ENCODE measurements at places on chromosomes 6 and 20.

- no peak for DNase-seq
Observed at GRCh38 chr6:56862415-56863175, 92.3 kb upstream of the BEND6 start.

GRCh38 chr20:4563031-4563430 lies 158.7 kb upstream of the PRND start:
- no peak for DNase-seq

DNA sequence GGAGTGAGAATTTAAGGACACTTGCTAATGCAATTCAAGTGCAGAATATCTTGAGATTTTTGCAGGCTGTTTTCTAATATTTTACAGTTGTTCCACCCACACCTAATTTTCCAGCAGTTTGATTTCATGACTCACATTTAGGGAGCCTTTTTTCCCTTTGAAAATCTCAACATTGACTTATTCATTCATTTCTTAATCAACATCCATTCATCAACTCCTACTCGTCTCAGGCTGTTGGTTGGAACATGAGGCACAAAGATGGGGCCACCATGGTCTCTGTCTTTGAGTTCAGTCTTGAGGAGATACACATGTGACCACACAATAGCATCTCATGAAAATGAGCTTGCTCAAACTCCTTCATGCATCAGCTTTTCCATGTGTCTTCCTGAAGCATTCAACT lies 135.6 kb downstream of the UNC5CL start:
- DNase-seq = no peak

DNA sequence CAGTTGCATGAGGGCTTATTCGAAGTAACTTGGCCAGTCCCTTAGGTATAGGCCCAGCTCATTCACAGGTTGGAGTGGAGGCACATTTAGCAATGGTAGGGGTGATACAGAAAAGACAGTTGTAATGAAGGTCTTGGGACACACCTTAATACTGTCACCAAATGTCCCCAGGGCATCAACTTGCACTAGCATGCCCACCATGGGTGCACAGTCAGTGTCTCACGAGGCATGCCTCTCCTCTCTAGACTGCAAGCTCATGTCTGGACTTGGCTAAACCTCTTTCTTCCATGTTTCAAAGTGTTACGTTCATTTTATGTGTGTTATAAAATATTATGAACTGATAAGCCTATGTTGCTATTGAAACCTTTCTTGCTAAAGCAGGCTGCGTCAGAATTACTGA lies 124.0 kb upstream of the ECI2 start:
- no peak for DNase-seq

GRCh38 chr6:109896341-109896740 lies 81.8 kb upstream of the GPR6 start:
- DNase-seq = peak; percentile 4

DNA sequence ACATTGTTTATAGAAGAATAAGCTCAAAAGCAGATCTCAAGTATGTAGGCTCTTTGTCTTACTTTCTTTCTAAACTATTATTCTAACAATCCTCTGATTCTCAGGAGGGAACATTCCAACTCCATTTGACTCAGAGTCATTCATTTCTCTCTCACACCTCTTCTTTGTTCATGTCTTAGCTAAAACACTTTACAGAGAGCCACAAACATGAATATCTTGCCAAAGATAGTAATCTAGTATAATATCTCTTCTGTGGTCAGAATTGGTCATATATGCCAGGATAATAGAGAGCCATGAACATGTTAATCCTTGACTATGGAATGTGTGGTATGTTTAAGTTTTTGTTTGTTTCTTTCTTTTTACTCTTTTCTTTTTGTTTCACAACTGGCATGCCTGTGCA lies 456.0 kb upstream of the PTCHD4 start:
- DNase-seq = no peak

GRCh38 chr6:137218473-137218916 lies 690 bp downstream of the IFNGR1 start:
- DNase-seq = peak; percentile 10

DNA sequence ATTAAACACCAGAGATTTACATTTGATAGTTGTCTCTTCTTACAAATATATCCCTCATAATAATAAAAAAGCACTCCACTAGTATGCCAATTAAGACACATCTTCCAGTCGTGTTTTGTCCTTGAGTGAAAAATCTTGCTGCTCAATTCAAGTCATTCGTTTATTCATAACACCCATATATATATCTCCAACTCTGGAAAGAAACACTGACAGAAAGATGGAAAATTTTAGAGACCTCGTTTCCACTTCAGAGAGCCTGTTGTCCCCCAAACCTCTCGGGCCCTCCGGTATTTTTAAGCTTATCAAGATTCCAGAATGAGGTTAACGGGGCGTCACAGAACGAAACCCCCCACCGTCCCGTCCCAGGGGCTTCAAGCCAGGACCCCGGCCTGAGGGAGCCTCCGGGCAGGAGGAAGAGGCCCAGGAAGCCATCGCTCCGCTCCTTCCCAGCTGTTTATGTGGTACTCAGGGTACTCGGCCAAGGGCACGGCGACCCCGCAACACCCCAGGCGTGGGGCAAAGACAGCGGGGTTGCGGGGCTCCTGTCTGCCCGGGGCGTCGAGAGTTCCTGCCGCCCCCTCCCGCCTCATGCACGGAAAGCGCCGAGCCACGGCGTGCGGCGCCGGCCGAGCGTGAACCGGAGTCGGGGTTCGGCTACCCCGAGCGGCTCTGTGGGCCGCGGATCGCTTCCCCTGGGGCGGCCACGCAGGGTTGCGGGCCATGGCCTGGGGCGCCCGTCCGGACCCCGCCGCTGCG lies 623 bp upstream of the SNX9 start:
- no peak for DNase-seq

DNA sequence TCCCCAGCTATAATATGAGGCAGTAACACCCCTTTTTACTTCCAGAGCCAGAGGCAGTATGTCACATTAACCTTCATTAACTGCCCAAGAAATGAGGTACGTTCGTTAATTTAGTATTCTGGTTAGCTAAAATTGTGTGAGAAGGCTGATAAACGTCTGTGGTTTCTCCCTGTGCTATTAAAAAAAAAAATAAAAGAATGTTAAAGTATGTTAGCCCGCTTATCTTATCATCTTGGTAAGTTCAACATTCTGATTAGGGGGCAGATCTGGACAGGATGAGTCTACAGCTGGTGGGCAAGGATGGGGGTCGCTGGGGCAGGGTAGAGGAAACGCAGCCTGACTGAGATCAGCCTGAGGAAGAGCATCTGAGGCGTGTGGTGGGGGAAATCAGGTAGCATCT lies 154.0 kb downstream of the PRL start:
- DNase-seq = no peak

DNA sequence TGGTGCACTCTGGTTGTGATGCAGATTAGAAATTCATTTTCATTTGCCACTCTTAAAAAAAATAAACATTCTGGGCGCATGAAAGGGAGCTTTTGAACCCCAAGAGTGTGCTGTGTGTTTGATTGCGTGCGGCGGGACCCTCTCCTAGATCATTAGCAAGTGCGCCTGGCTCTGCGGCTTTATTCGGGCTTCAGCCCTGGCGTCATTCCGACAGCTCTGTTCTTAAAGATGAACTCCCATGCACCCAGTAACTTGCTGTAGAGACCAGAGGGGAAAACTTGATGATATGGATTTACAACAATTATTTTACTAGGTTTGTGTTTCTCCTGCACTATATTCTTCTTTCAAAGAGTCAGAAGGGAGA lies 48.9 kb upstream of the ARMC2 start:
- no peak for DNase-seq

GRCh38 chr6:67880939-67881705 lies 754.0 kb upstream of the ADGRB3 start:
- DNase-seq = peak; percentile 44

GRCh38 chr20:49867453-49868215 lies 47.7 kb downstream of the SPATA2 start:
- DNase-seq = no peak

GRCh38 chr6:20916086-20916485 lies 381.8 kb downstream of the CDKAL1 start:
- DNase-seq = no peak

- DNase-seq = peak; percentile 78
Observed at GRCh38 chr20:45993197-45993951, 15.3 kb upstream of the MMP9 start.

DNA sequence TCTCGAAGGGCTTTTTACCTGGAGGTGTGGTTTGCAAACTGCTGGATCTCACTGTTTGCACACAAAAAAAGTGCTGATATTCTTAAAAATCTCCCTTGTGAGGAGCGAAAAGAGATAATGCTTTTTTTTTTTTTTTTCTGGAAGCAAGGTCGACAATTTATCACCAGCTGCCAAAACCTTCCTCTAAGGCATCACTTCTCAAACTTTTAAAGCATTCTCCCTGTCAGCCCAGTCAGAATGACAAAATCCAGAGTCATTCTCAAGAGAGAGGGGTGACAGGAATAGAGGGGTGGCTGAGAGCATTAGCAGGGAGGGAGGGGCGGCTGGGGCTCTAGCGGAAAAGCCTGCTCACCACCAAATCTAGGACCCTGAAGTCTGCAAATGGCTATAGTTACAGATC lies 137.2 kb upstream of the ARMC2 start:
- DNase-seq = no peak

DNA sequence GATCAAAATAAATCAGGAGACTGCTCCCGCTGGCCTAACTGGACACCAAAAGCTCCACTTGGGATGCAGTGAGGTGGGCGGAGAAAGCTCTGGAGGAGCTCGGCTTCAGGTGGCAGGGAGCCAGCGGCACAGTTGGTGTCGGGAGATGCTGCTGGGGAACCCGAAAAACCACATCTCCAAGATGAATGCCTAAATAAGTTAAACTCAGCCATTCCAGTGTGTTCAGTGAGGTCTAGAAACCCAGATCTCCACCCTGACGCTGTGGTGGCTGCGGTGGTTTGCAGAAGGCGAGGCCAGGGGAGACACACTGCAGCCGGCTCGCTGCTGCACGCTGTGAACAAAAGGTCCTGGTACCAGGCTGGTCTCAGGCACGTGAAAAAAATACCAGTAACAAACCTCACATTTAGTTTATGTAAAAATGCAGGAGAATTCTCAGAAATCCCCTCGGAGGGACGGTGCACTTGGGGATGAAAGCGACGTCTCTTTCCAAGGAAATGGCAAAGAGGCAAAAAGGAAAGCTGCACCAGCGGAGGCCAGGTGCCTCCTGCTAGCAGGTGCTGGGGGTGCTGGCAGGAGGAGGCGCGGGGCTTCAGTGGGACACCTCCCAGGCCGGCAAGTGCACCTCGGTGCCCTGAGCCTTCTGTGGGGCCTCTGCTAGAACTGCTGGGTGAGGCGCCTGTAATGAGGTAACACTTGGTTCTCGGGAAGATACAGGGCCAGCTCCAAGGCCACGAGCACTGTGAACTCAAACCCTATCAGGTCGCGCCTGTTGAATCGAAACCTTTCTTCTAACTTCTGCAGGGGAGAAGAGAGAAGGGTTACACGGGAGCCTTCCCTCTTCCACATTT lies 3.6 kb downstream of the RPS21 start:
- no peak for DNase-seq

GRCh38 chr6:113713665-113714064 lies 143.5 kb upstream of the MARCKS start:
- DNase-seq = no peak

- peak; percentile 80 for DNase-seq
Observed at GRCh38 chr20:51966296-51966971, 164.1 kb upstream of the SALL4 start.

GRCh38 chr20:32804817-32805216 lies 14.9 kb upstream of the MAPRE1 start:
- no peak for DNase-seq

Data from H4 (cell line).